Prostate gland (tissue), 2 donors: ENCODE measurements at places on chromosomes 16 and 17. TPM values are rescaled to one million over a fixed set of nuclear protein-coding genes. Genes with fewer than 3 reads are reported as not detected.
A peak's percentile ranks its signal among the peaks of the same experiment; 100 is the strongest.

- no peak overlapping the region for H3K27ac ChIP-seq
- H3K27me3 ChIP-seq: no peaks in the 10 kb centered on the region
- no peak for DNase-seq
- H3K36me3 ChIP-seq: no peaks in the 10 kb centered on the region
- no peaks in the 10 kb centered on the region for H3K4me1 ChIP-seq
Observed at GRCh38 chr16:81657224-81657623, 121.9 kb upstream of the PLCG2 start.

- H3K27ac ChIP-seq: no peak overlapping the region
- H3K4me1 ChIP-seq: no peaks in the 10 kb centered on the region
- no peaks in the 10 kb centered on the region for H3K36me3 ChIP-seq
- peak; percentile 44 for DNase-seq
- H3K27me3 ChIP-seq: no peaks in the 10 kb centered on the region
Observed at GRCh38 chr16:77584205-77584859, 138.0 kb upstream of the NUDT7 start.

DNA sequence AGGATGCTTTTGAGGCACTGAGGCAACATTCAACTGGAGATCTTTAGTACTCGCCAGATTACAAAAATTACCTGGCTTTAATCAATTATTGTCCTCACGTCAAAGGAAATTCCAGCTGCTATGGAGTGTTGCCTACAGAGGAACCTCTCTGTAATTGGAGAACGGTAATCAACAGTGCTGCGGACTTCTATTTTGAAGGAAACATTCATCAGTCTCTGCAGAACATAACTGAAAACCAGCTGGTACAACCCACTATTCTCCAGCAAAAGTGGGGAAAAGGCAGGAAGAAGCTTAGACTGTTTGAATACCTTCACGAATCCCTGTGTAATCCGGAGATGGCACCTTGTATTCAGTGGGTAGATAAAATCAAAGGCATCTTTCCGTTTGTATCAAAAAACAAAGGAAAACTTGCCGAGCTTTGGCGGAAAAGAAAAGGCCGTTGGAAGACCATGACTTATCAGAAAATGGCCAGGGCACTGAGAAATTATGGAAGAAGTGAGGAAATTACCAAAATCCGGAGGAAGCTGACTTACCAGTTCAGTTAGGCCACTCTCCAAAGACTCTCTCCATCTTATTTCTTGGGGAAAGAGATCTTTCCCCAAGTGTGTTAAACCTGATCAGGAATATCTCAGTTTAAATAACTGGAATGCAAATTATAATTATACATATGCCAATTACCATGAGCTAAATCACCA is 3.0 kb downstream of the SLC35G3 start:
- no peak overlapping the region for H3K27ac ChIP-seq
- no peak overlapping the region for H3K4me3 ChIP-seq
- H3K4me1 ChIP-seq: no peaks in the 10 kb centered on the region
- H3K27me3 ChIP-seq: no peaks in the 10 kb centered on the region
- no peak for DNase-seq

DNA sequence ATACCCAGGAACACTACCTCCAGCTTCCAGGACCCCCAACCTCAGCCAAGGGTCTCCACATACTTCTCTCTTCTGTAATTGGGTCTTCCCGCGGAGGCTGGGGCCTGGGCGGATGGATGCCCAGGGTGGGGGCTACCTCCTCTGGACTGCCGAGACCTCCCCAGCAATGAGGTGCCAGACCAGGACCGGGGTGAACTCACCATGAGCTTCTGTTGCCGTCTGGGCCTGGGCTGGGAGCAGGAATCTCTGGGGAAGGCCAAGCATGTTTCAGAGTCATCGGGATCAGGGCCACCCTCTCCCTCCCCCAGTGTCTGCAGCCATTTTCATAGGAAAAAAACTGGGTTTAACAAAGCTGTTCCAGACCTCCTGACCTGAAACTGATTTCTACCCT is 10.3 kb upstream of the BAHCC1 start:
- peaks cover 16% of the 10 kb centered on the region for H3K4me1 ChIP-seq
- peak overlapping the region; percentile 98 for H3K27ac ChIP-seq
- no peaks in the 10 kb centered on the region for H3K27me3 ChIP-seq

GRCh38 chr17:27585792-27586191 is 45.2 kb upstream of the LGALS9 start:
- no peaks in the 10 kb centered on the region for H3K36me3 ChIP-seq
- no peaks in the 10 kb centered on the region for H3K4me1 ChIP-seq
- DNase-seq: no peak
- H3K4me3 ChIP-seq: no peak overlapping the region

DNA sequence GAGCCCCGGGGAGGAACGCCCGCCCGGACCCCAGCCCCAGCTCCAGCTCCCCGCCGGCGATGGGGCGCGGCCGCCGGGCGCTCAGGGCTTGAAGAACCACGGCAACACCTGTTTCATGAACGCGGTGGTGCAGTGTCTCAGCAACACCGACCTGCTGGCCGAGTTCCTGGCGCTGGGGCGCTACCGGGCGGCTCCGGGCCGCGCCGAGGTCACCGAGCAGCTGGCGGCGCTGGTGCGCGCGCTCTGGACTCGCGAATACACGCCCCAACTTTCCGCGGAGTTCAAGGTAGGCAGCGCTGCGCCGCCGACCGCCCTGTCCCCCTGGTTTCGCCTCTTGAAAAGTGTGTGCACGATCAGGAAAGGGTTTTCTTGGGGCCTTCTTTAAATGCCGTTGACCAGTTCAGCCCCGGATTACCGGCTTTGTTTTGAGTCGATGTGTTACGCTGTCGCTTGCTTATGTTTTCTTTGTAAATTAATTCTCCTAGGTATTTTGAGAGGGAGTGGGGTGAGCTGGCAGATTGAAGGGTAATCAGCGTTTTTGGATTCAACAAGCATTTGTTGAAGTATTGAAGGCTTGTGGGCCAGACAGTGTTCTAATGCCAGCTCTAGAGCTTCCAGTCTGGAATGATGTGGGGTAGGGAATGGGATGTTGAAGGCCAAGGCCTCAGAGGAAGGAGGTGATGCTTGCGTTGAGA is 681 bp downstream of the USP43 start:
- peak overlapping the region; percentile 89 for H3K27ac ChIP-seq
- peak; percentile 63 for DNase-seq
- no peaks in the 10 kb centered on the region for H3K4me1 ChIP-seq
- H3K27me3 ChIP-seq: no peaks in the 10 kb centered on the region
- H3K36me3 ChIP-seq: no peaks in the 10 kb centered on the region

GRCh38 chr17:41618341-41619035 is 5.9 kb downstream of the KRT17 start:
- no peaks in the 10 kb centered on the region for H3K27me3 ChIP-seq
- H3K4me3 ChIP-seq: no peak overlapping the region
- DNase-seq: no peak
- H3K27ac ChIP-seq: peak overlapping the region; percentile 23

- no peak overlapping the region for H3K27ac ChIP-seq
- DNase-seq: peak; percentile 58
- no peak overlapping the region for H3K4me3 ChIP-seq
- no peaks in the 10 kb centered on the region for H3K36me3 ChIP-seq
Observed at GRCh38 chr17:38922538-38923297, 2.7 kb upstream of the LASP1NB start.

GRCh38 chr16:84774810-84775209 is 45.0 kb upstream of the CRISPLD2 start:
- H3K27me3 ChIP-seq: no peaks in the 10 kb centered on the region
- peak overlapping the region; percentile 72 for H3K27ac ChIP-seq
- no peaks in the 10 kb centered on the region for H3K36me3 ChIP-seq
- H3K4me1 ChIP-seq: no peaks in the 10 kb centered on the region

- peak overlapping the region; percentile 98 for H3K4me3 ChIP-seq
- DNase-seq: no peak
- H3K27ac ChIP-seq: peak overlapping the region; percentile 96
- no peaks in the 10 kb centered on the region for H3K27me3 ChIP-seq
Observed at GRCh38 chr17:38701504-38702165, 3.4 kb upstream of the MLLT6 start.

GRCh38 chr17:68199837-68200688 is 47.8 kb upstream of the AMZ2 start:
- H3K4me3 ChIP-seq: peak overlapping the region; percentile 8
- DNase-seq: no peak
- H3K36me3 ChIP-seq: no peaks in the 10 kb centered on the region
- H3K27me3 ChIP-seq: peaks cover 4% of the 10 kb centered on the region
- H3K27ac ChIP-seq: no peak overlapping the region

The DPEP1 gene
- not detected for total RNA-seq

The TSNAXIP1 gene
- total RNA-seq: 2.1 TPM

The CENPN gene
- total RNA-seq: 103 TPM

The DHRS7C gene
- not detected for total RNA-seq

The TBX2 gene
- total RNA-seq: 9.2 TPM

The CTRL gene
- total RNA-seq: 0.85 TPM
